Iris pigment epithelial cell (primary cell): ENCODE measurements at places on chromosomes 12 and 14.

- no peak for DNase-seq
Measured at GRCh38 chr14:68686724-68687123, 106.1 kb downstream of the ZFP36L1 start.

DNA sequence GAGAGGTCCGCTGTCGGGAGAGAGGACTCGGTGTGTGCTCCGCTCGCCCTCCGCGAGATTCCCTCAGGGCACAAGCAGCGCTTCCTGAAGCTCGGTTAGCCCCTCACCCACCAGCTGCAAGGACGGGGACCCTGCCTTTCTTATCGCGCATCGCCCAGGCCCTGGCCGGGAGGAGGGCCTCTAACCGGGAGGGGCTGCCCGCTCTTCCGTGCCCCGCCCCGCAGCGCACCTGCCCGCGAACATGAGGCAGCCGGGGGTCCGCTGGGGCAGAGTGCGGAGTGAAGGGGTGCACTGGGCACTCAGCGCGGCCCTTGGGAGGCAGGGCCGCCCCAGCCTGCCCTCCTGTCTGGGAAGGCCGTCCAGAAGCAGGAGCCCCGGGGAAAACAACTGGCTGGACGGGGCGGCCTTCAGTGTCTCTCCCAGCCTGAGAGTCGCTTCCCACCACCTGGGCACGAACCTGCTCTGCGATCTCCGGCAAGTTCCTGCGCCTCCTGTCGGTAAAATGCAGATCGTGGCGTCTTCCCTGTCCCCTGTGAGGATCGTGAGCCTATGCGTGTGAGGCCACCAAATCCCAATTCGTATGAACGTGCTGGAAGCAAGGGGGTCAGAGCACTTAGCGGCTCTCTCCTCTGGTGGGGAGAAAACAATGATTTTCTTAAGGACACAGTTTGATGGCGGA is 28.0 kb upstream of the ADIPOR2 start:
- no peak for DNase-seq

DNA sequence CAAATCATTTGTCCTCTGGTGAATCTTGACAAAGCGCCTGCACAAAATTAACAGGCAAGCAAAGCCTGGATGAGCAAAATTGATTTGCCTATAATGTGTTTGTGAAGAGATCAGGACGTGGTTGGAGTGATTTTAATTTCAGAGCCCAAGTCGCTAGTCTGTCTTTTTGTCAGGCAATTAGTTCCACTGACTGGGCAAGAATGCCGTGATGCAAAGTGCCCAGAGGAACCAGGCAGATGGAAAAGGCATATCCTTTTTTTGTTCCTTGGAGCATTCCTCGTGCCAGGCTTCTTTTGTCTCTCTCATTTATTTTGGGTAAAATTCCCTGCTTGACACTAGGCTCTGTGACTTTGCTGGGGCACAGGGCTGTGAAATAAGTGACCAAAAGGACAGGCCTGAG is 65.9 kb upstream of the CCDC198 start:
- DNase-seq: no peak

DNA sequence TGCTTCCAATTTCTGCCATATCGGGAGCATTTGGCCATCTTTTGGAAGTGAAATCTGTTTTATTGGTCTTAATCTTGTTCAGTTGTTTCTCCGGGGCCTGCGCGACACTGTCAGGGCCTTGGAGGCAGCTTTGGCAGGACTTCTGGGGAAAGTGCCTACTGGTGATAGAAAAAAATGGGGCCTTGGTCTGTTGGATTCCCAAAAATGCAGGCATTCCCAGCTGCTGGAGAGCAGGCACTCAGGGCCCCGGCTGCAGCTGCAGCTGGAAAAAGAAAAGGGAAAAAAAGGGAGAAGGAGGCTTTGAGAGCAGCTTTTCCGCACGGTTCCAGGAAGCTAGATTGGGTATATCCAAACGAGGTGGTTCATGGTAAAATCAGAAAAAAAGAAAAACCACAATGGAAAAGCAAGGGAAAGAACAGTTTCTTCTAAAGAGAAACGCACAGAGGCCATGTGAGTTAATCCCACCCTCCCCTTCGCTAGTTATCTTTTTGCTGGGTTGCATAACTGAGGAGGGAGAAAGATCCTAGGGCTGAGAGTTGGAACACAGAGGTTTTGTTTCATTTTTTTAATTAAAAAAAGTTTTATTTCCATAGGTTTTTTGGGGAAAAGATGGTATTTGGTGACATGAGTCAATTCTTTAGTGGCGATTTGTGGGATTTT is 134.7 kb upstream of the RFLNA start:
- no peak for DNase-seq

- DNase-seq: no peak
Measured at GRCh38 chr12:46457958-46458357, 85.4 kb upstream of the SLC38A2 start.

DNA sequence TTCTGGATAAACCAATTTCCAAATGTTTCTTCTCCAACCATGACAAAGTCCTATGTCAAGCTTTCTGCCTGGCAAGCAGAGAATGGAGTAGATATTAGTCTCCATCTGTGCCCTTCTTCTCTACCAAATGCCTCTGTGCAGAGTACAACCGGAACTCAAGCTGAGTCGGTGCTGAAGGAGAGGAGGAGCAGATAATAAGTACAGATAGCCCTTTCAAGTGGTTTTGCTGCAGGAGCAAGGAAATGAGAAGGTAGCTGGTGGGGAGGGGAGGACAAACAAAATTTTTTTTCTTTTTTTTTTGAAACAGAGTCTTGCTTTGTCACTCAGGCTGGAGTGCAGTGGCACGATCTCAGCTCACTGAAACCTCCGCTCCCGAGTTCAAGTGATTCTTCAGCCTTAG is 14.2 kb upstream of the HELB start:
- DNase-seq: no peak

GRCh38 chr12:113898466-113898865 is 67.7 kb downstream of the RBM19 start:
- DNase-seq: no peak

DNA sequence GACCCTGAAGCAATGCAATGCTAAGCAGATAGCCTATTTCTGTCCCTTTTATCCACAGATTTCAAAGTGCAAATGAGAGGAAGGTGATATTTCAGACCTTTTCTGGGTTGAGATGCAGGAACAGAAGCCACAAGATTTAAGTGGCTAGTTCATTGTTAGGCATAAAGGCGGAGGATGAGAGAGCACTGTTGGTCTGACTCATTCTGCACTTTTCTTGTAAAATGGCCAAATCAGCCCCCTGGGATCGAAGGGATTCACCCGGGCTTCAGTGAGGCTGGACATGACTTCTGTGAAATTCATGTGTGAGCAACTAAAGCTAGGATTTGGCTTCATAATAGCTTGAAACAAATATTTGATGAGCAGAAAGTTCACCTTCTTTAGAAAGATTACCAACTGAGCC is 101.9 kb upstream of the OVCH1 start:
- DNase-seq: peak; percentile 17

- DNase-seq: peak; percentile 58
Measured at GRCh38 chr12:116266631-116267349, 10.7 kb downstream of the MED13L start.

- DNase-seq: no peak
Measured at GRCh38 chr12:2372178-2372577, 319.4 kb downstream of the CACNA1C start.

- DNase-seq: no peak
Measured at GRCh38 chr14:83128783-83129182, 1595.1 kb upstream of the SEL1L start.

GRCh38 chr14:29235991-29236390 is 469.4 kb downstream of the FOXG1 start:
- peak; percentile 84 for DNase-seq

GRCh38 chr14:97975962-97976361 is 1178.8 kb downstream of the VRK1 start:
- DNase-seq: no peak

GRCh38 chr12:49797449-49797776 is 30.8 kb downstream of the NCKAP5L start:
- DNase-seq: no peak

DNA sequence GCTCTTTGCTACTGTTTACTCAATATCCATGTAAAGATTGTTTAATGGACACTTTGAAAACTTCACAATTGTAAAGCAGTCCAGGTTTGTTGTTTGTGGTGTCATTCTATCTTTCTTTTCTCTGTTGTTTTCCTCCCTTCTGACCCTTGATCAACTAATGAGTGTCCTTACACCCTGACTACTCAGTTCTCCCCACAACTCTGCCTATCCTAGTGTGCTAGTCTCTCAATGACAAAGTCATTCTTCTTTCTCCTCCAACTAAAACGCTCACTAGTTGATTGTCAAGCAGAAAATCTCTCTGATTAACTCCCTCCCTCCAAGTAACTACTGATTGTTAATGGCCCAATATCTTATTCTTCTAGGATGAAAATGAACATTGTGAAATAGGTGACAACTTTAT is 148.5 kb upstream of the FBXO33 start:
- DNase-seq: no peak

DNA sequence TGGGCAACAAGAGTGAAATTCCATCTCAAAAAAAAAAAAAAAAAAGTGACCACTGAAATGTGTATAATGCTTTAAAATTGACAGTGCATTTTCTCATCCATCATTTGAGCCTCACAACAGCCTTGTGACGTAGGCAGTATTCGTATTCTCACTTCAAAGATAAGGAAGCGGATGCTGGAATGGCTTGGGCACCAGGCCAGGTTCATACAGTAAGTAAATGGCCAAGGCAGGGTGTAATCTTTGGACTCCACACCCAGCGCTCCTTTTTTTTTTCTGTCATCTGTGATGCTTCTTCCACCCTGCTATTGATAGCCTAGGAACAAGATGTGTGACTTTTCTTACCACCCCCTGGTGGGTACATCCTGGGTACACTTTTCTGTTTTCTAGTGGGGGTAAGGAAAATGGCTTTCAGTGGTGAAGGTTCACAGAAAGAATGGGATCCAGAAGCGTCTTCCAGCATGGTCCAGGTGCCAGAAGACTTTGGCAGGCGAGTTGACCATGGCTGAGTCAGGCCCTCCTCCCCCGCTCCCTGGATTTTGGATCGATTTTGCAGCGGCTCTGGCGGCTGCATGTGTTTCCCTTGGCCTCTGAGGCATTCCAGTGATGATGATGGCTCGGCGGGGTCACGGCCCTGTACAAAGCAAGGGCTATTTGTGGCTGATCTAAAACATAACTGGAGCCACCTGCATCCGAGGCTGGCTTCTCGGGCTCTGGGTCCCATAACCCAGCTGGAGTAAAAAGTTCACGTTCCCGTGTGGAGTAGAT is 110.6 kb downstream of the CACNA1C start:
- DNase-seq: peak; percentile 72

DNA sequence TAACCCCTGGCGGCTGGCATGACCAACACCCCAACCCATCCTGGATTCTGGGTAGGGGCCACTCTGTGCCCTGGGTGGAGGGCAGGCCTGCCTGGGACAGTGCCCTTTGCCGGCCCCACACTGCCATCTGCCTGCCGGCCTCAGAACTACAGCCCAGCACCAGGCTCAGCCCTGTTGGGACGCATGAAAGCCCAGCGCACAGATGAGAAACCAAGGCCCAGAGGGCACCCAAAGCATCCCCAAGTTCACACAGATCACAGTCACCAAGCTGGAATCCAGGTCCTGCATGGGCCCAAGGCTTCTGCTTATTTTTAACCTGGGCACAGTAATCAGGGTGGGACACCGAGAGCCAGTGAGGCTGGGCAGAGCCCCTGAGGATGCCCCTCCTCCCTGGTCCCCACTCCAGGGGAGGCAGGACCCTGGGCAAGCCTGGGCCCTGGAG is 26.2 kb downstream of the RFLNA start:
- peak; percentile 35 for DNase-seq

DNA sequence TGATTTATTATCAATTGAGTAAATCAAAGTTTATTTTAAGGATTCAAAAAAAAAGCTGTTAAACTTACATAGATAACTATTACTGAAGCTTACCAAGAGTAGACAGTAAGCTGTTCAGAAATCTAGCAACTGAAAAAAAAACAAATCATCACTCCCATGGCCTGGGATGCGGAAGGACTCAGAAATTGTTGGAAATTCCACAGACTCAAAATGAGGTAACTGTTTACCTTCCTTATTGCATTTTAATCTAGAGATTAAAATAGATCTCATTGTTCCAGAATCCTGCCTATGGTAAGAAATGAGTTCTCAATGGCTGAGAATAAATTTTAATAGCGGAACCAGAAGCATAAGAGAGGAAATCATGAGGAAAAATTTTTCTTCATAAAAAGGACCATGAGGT is 87.2 kb downstream of the PPM1H start:
- DNase-seq: no peak

- no peak for DNase-seq
Measured at GRCh38 chr12:31485571-31485970, 105.4 kb downstream of the DENND5B start.

GRCh38 chr14:71776471-71777360 is 155.5 kb upstream of the RGS6 start:
- DNase-seq: peak; percentile 12

DNA sequence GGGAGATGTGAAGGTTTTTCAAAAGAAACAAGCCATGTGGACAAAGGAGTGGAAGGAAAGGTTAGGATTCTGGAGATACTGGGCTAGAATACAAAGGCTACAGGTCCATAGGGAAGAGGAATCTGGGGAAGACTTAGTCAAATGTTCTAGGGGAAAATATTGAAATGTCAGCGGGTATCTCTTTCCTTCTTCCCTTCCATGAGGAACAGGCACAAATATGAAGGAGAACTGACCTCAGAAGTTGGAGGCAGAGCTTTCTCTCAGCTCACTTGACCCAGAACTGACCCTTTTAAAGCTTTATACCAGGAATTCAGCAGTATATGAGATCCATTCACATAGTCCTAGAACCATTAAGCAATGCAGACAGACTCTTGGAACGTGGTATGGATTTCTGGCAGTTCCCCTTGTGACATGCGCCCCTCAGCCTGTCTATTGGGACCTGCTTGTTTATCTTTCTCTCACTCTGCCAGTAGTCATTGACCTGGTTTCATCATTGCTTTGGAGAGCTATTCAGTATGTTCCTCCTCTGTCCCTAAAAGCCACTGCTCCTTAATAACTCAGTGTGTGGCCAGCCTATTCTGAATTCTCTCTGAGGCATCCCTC is 43.0 kb upstream of the GSG1 start:
- no peak for DNase-seq

GRCh38 chr12:14930299-14930698 is 8.0 kb downstream of the ERP27 start:
- DNase-seq: peak; percentile 68

DNA sequence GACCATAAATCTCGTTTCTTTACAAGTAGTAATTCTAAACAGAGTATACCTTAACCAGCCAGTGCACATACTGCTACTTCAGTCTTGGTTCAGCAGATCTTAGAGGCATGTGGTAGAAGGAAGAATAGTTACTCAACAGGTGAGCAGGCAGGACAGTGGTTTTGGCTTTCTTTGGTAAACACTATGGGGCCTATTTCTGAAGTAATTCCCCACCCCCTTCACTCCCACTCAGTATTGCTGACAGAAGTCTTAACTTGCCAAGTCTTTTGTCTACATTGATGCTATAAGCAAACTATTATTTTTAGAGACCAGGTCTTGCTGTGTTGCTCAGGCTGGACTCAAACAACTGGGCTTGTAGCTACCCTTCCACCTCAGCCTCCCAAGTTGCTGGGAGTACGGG is 68.5 kb downstream of the FBXO34 start:
- peak; percentile 24 for DNase-seq
